ENCODE measurements at places on chromosomes 6 and 20.

GRCh38 chr20:1438361-1438760, 28.3 kb downstream of the NSFL1C start:
- no peak for DNase-seq

DNA sequence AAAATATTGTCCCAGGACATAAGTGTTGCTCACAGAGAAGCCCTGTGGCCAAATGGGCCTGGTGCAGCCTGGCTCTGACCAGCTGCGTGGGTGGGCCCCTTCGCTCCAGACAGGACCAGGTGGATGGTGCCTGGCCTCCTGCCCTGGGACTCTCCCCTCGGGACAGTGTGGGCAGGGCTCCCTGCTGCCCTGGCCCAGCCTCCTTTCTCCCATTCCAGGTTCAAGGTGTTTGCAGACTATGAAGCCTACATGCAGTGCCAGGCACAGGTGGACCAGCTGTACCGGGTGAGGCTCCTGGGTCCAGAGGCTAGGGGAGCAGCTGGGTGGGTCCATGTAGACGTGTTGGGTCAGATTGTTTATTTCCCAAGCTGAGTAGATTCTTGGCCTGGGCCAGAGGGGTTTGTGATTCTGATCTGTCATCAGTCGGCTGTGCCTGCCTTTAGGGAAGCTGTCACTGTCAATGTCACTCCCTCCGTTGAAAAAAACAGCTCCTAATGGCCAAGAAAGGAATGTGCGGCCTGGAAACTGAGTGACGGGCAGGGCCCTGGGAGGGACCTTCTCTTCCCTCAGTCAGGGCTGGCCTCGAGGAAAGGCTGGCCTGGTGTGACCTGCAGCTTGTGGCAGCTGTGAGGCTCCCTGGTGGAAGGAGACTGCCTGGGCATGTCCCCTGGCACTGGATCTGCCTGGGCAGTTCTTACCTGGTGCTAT, 47.7 kb downstream of the PYGB start:
- no peak for DNase-seq

GRCh38 chr6:165574220-165575157, 88.6 kb downstream of the PDE10A start:
- no peak for DNase-seq

DNA sequence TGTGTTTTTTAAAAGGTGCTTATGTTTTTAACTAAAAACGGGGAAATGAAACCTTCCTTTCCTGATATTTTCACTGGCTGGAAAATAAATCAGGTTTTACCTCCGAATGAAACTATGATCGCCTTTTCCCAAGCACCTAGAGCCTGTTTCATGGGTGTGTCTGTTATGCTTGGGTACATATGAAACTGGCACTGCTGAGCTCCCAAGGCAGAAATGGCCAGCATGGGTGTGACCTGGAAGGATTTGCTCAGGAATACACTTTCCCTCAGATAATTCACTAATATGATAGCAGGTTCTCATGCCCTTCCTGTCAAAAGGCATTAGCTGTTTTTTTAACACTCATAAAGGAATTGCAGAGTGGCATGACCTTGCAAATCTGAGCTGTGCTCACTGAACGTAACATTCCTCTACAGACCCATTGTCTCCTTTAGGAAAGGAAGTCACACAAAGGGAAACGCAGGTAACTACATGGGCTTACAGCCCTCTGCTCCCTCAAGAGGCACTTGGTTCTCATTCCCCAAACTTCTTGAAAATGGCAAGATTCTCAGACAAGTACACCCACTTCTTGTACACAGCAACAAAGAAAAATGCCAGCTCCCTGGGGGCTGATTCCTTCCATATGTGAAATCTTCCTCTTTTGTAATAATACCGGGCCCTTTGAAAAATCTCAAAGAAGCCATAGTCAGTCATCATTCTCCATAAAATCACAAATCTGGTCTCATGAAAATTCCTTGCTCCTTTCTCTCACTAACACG, 72.7 kb downstream of the METTL24 start:
- DNase-seq = no peak

GRCh38 chr20:62997417-62998035, 9.2 kb downstream of the BHLHE23 start:
- DNase-seq = no peak

GRCh38 chr20:57868310-57868709, 158.5 kb upstream of the PMEPA1 start:
- no peak for DNase-seq
